ENCODE measurements at places on chromosomes 16 and 17.

- DNase-seq, result no peak
Measured at GRCh38 chr16:50367777-50368409, 895 bp downstream of the BRD7 start.

- peak; percentile 93 for DNase-seq
Measured at GRCh38 chr17:48241131-48241591, 133.6 kb downstream of the SNX11 start.

GRCh38 chr16:35463358-35463757 lies 2003.9 kb downstream of the TP53TG3F start:
- DNase-seq, result no peak

DNA sequence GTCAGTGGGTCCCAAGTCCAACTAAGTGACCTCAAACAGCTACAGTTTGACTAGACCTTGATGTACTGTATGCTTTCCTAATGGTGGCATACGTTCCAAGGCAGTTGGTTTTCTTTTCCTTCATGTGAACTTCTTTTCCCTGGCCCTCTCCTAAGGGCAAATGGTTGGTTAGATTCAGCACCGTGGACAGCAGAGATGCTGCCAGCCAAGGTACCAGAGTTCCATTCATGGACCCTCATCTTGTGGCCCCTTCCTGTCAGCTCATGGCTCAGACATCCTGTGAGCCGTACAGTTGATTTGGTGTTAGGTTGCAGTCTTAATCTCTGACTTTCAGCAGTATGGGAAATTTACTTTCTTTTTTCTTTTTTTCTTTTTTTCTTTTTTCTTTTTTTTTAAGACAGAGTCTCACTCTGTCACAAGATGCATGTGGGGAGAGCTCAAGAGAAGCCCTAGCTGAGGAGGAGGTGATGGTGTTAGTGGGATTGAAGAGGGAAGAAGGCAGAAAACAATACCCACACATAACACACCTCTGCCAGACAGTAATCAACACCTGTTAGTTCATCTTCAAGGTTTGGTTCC lies 122.4 kb downstream of the USP31 start:
- DNase-seq, result peak; percentile 20

GRCh38 chr17:79955167-79955549 lies 80.5 kb downstream of the TBC1D16 start:
- no peak for DNase-seq

GRCh38 chr16:72278301-72278700 lies 106.3 kb upstream of the PMFBP1 start:
- no peak for DNase-seq

- no peak for DNase-seq
Measured at GRCh38 chr17:40291281-40291664, 3.6 kb downstream of the CDC6 start.

- DNase-seq, result no peak
Measured at GRCh38 chr16:17002565-17002964, 468.2 kb downstream of the XYLT1 start.

DNA sequence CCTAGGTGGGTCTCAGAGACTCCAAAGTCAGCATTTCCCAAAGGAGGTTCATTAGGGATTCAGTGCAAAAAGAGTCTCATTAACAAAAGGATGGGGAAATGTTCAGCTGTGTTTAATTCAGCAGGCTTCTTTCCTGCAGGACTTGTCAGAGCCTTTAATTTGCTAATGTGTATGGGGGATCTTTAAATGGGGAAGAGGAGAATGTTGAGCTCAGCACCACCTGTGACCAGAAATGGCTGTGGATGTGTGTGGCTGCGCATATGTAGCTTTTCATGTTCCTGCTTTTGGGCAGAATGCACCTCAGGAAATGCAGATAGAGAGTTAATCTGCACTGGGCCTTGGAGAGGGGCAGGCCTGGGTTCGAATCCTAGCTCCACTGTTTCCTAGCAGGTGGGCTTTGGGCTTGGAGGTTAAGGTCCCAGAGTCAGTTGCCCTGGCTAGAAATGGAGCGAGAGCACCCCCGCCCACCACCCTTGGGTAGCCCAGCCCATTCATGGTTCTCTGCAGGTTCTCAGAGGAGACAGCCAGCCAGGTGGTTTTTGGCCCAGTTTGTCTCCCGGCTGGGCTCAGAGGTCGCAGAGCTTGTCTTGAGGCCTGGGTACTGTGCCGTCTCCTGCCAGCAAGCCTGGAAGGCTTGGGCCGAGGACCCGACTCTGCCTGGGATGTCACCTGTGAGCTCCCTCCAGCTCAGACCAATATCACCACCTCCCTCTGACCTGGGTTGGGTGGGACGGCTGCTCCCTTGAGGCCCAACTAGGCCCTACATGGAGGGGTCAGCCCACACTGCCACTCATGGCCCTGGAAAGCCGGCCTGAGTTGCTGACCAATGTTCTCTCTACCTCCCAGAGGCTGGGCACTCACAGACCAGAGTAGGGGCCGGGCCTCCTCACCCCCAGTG lies 9.3 kb downstream of the ADCY7 start:
- no peak for DNase-seq

DNA sequence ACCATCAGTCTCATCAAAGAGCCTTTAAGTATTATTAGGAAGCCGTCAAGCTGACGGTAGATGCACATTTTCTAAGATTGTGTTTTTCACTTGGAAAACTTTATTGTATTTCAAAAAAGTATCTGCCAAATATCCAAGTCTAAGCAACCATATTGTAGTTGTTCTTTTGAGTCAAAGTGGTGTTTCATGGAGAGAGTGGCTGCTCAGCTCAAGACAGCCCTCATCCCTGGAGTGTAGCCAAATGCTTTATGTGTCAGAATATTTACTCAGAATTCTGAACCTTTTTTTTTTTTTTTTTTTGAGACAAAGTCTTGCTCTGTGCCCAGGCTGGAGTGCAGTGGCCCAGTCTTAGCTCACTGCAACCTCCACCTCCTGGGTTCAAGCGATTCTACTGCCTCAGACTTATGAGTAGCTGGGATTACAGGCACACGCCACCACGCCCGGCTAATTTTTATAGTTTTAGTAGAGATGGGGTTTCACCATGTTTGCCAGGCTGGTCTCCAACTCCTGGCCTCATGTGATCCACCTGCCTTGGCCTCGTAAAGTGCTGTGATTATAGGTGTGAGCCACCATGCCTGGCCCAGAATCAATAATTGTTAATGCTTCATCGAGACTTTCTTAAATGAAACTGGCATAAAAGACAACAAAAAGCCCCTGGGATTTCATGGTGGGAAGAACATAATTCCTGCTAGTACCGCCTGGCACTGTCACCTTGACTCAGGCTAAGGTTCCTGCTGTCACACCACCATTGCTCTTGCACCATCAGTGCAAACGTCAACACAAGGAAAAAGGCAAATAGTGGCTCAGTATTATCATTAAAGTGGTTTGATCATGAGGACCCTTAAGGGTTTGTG lies 45.5 kb downstream of the PRKCA start:
- DNase-seq, result peak; percentile 68

DNA sequence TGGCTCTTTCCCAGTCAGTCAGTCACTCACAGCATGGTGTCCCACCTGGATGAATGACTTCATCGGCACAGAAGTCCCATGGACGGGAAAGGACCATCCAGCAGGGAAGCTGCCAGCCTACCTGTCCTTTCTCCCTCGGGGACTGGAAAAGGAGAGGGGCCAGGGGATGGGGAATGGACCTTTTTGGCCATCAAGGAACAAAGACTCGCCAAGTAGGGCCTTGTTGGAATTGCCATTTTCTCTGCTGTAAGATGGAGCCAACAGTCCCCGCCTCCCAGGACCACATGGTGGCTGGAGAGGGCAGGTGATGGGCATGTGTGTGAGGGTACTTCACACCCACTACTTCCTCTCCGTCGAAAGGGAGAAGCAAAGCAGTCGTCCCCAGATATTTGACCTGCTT lies 67.8 kb upstream of the LHX1 start:
- DNase-seq, result no peak

- DNase-seq, result peak; percentile 33
Measured at GRCh38 chr16:1929105-1929504, 10.9 kb upstream of the HS3ST6 start.

DNA sequence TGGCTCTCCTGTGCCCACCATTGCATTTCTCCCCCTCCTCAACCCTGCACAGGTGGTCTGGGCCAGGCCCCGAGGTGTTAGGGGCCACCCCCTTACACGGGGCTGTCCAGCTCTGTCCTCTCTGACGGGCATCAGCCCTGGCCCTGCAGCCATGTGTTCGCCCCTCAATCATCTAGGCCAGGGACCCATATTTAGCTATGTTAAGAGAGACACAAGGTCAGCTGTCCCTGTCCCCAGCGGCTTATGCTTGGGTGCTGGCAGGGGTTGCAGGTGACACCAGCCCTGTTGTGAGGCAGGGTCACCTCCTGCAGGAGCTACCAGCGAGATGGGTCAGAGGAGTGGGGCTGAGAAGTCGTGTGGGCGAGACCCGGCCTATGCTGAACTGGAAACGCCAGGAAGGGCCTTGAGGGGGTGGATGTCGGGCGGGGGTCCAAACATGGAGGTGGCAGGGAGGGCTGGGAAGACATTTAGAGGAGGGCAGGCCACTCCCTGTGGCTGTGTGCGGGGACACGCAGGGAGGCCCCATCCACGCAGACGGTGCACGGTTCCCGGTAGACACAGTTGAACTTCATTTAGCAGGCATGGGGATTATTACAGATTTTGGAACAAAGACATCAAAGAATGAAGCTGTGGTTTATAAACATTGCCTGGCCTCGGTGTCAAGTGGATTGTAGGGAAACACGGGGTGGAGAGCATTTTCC lies 133.2 kb upstream of the CHMP6 start:
- no peak for DNase-seq

GRCh38 chr17:77222356-77222755 lies 81.6 kb downstream of the SEC14L1 start:
- DNase-seq, result peak; percentile 18

- no peak for DNase-seq
Measured at GRCh38 chr17:42872251-42872965, 21.4 kb downstream of the AOC3 start.
